ENCODE measurements at places on chromosomes 5 and 9.

- DNase-seq = no peak
Measured at GRCh38 chr9:92066168-92066567, 49.0 kb downstream of the SPTLC1 start.

DNA sequence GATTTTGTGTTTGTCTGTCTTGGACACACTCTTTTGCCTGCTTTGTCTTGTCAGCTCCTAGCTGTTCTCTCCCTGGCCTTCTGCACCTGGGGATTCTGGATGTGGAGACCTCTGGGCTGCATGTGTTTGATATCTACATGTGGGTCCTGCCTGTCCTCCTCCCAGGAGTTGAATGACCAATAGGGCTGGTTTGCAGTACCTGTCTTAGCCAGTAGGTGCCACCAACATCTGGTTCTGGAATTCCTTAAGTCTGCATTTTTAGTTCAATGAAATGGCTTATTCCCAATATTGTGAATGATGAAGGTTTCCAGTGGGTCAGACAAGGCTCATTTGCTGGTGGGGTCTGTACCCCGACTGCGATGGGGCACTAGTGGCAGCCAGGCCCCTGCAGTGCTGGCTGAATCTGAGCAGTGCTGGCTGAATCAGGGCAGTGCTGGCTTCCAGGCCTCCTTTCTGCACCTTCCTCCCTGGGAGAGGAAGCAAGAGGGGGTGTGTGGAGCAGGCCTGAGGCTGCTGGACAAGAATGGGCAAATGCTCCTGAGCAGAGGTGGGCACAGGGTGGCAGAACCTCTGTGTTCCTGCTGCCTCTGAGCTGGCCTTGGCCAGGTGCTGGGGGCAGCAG is 73.3 kb downstream of the RXRA start:
- DNase-seq = no peak

GRCh38 chr5:107263387-107264018 is 407.2 kb downstream of the EFNA5 start:
- DNase-seq = no peak

- DNase-seq = no peak
Measured at GRCh38 chr9:130667120-130667435, 2.7 kb downstream of the PRDM12 start.

DNA sequence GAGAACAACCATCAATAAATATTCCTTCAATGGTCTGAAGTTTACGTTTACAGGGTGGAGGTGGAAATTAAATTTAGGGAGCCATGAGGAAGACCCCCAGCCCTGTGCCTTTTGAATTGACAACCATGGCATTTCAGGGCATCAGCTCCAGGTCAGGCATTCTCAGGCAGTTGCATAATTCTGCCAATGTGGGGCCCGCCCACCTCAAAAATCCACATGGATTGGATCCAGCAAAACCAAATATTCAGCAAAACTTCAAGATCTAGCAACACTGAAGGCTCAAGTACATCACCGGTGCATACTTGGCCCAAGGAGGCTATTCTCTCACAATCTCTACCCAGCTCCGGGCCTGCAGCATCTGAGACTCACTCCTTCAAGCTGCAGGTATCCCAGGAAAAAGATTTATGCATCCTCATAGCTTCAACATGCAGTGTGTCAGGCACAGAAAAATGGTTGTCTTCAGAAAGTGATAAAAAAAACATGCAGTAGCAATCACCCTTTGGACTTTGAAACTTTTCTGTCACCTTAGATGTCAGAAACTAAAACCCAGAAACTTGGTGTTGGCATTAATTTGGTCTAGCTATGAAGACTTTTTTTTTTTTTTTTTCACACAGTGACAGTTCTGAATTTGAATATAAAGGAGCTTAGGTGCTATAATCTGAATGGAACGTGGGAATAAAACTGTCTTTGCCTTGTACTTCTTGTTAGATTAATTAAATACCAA is 21.4 kb upstream of the ANXA2R start:
- no peak for DNase-seq

DNA sequence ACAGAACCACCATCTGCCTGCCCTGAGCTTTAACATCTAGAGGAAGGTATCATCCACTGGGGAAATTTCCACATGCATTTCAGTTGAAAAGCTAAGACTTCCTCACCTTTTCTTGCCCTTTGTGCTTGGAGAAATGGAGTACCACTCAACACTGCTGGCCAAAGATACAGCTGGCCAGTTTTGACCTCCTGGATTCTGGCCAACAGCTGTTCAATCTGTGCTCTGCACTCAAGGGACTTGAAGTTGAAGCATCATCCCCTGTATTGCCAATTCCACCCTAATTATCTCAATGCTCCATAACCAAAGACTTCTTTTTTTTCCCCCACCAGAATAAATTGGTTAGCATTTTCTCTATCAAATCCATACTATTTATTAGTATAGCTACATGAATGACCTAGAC is 70.4 kb upstream of the PRDM9 start:
- no peak for DNase-seq

DNA sequence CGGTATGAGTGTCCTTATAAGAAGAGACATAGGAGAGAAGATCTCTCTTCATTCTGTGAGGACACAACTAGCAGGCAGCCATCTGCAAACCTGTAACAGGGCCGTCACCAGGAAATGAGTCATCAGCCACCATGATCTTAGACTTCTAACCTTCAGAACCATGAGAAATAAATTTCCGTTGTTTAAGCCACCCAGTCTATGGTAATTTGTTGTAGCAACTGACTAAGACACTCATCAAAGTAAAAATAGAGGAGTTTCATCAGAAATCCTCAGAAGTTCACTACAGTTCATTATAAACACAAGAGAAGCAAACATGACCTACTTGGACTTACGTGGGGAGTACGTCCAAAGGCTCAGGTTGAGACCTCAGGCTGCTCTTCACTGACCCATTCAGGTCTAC is 357.7 kb downstream of the SEMA5A start:
- no peak for DNase-seq

- DNase-seq = no peak
Measured at GRCh38 chr5:3878267-3878666, 282.6 kb downstream of the IRX1 start.

DNA sequence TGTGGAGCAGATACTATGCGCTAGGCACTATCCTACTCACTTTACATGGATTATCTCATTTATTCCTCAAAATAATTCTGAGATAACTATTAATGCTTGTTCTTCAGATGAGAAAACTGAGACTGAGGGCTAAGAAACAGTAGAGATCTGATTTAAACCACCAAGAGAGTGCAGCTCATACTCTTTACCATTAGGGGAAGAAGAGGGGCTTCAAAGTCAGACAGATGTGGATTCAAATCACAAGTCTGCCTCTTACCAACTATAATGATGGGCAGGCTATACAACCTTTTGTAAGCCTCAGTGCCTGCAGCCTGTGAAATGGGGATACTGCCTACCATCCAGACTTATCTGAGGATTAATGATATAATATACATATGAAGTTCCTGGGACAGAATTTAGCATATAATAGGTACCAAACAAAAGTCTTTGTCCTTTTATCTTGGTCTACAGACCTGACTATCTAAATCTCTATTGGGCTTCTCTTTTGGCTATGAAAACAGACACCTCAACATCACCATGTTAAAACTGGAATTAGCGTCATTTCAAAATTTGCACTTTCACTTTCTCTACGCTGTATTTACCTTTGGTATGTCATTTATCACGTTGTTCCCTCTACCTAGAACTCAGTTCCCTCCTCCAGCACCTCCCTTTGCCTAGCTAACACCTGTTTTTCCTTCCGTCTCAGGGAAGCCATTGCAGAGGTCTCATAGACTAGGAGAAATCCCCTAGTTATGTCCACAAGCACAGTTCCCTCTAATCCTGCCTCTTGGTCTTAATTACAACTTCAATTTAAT is 13.8 kb upstream of the TMEM267 start:
- no peak for DNase-seq

GRCh38 chr9:21452681-21453080 is 12.4 kb downstream of the IFNA1 start:
- DNase-seq = no peak

DNA sequence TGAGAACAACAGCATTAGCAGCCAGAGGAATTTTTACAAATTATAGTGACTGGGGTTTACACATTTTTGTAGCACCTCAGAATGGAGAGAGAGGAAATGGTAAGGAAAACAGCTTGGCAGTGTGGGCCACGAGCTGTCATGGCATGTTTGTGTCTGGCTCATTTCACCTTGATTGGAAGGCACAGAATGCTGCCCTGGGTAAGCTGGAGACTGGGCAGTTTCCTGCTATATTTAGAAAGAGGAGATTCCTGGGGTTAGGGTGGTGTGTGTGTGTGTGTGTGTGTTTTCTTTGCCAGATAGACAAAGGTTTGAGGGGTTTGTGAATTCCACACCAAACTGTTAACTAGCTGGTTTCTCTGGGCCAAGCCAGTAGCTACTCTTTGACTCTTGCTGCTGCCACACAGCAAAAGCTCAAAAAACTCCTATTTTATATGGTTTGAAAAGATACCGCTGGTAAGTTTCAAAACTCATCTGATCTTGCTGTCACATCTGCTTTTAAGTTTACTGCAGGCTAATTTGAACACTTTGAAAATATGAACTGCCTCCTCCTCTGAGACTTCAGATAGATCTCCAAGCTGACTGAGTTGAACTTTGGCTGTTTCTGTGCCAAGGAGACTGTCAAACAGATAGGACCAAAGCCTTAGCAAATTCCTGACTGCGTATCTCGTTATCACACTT is 9.1 kb downstream of the ARHGAP26 start:
- DNase-seq = no peak
